Activated CD4-positive, alpha-beta T cell treated with anti-CD3 and anti-CD28 coated beads, Interleukin-2, amount 10 ng/mL, durations not matched to agents 7 days and 5 days (primary cell): ENCODE measurements at places on chromosomes 7 and 10. TPM values are rescaled to one million over a fixed set of nuclear protein-coding genes. Genes with fewer than 3 reads are reported as not detected.

Gene CRYGN
- total RNA-seq = not detected

Gene CYCS
- total RNA-seq = 96.1 TPM

Gene TMEM139
- total RNA-seq = 0.29 TPM

DNA sequence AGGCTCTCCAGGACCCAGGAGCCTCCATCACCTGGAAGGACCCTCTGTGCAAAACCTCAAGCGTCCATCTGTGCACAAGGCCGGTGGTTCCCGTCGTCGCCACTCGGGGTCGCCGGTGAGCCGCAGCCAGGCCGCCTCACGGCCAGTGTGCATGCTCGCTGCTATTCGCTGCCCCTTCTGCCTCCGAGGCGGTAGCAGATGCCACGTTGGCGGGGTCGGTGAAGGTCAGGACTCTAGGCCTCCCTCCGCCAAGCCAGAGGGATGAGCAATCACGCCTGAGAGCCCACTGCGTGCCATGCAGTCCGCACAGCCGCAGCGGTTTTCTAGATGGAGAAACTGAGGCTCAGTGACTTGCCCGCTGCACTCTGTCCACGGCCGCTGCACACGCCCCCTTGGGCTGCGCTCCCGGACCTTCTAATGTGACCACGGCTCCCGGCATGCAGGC, 5.7 kb downstream of the UPK3B start:
- peak; percentile 39 for DNase-seq

- DNase-seq = no peak
Measured at GRCh38 chr7:115680921-115681320, 349.6 kb downstream of the TFEC start.

DNA sequence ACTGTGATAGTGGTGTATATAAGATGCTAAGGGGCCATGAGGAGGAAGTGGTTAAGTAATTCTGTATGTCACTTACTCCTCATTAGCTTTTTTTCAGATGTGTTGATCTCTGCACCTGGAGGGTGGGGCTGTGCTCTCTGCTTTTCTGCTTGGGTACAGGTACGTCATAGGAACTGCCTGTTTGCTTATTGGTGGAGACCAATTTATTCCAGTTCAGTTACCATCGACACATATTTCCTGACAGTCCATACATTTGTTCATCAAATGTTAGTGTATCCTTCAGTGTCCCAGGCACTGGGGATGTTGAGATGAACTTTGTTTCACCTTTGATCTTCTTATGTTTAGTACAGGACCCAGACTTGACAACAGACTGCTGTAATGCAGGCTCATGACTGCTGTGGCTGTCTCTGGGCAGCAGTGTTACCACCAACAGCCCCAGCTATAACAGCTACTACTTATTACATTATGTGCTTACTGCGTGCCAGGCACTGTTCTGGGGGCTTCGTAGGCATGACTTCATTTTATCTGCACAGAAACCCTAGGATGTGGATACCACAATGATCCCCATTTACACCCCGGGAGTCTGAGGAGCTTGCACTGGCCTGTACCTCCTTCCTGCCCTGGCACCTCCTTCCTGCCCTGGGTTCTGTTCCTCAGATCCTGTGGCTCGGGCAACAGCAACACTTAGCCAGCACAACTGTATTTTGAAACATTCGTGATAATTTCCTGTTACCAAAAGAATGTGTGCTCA, 87.4 kb downstream of the BUB3 start:
- DNase-seq = peak; percentile 61

DNA sequence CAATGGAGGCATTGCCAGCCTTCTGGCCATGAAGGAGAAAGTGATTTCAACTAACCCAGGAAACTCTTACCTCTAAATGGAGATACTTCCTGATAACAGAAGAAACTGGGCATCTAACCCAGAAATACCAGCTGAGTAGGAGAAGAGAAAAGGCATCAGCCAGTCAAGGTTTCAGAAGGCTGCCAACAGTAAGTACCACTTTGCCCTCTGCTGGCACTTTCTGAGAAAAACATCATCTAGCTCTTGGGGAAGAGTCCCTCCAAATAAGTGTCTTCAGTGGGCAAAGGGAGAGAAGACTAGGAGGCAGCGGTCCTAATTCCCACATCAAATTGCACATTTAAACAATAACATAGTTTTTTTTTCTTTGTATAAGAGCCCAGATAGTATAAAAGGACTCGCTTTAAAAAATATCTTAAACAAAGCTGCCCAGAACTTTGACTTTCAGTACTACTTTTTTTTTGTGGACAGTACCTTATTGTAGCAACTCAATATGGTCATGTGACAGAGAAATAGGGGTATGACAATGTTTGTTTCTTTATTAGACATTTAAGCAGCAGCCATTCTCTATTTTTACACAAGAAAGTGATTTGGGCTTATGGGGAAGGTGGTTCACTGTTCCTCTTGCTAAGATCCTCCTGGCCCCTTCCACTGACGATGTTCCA, 157.3 kb downstream of the CTTNBP2 start:
- peak; percentile 18 for DNase-seq

GRCh38 chr10:84371944-84372343, 43.6 kb downstream of the CCSER2 start:
- DNase-seq = no peak

DNA sequence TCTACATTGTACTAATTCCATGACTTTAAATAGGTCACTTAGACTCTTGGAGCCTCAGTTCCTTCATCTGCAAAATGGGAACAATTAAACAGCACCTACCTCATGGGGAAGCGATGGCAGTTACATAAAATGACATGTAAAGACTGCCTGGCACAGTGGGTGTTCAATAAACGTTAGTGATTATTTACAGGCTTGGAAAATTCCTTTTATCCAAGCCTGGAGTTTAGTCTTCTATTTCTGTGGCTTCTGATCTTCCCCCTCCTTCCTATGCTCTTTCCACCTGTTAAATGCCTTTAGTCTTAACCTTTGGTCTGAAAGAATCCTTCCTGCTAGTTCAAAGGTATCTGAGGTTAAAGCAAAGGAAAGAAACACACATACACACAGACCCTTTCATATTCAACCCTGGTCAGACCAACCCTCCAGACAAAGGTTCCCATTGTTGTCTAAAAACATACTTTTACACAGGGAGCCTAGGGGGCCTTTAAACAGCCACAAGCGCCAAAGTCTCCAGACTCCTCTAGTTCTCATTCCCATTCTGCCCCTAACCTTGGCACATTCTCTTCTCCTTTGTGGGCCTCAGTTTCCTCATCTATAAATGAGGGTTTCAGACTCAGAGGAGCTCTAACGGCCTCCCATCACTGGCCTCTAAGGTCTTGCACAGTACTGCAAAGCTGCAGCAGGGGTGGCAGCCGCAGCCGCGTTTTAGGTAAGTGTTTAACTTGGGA, 21.4 kb downstream of the SORBS1 start:
- no peak for DNase-seq

- no peak for DNase-seq
Measured at GRCh38 chr7:83617858-83618257, 31.1 kb downstream of the SEMA3E start.

- DNase-seq = no peak
Measured at GRCh38 chr7:39240864-39241263, 263.2 kb downstream of the POU6F2 start.

DNA sequence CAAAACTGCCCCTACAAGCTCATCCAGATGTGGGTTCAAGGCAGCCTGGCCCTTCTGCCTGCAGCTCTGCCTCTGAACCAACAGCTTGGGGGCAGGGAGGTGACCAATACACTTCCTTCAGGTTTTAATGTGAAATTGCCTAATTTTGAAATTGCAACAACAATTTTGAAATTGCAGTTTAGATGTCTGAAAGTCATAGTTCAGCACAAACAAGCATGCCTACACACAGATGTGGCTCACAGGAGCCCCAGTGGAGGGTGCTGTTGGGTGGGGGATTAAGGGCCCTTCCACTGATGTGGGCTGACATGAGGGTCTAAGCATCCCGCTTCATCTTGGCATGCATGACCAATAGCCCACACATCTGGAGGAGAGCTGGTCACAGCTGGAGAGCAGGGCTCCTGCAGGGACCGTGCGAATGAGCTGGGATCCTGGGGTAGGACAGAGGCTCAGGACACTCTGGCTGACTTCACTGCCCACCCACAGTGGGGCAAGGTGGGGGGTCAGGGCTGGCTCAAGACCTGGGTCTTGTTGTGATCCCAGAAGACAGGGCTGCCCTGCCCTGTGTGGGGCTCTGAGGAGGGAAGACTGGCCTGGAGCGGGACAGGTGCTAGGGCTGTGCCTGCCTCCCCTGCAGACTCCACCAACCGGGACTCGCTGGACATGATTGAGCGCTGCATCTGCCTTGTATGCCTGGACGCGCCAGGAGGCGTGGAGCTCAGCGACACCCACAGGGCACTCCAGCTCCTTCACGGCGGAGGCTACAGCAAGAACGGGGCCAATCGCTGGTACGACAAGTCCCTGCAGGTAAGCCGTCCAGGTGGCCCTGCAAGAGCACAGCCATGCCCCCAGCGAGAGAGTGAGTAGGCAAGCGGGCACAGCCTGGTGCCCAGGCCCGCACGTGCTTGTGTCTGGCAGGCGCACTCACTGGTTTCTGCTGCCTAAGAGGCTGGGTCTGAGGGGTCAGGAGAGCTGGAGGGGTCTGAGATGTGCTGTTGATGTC, 32.3 kb downstream of the CHAT start:
- DNase-seq = no peak

- no peak for DNase-seq
Measured at GRCh38 chr10:95266674-95267095, 24.1 kb downstream of the PDLIM1 start.

DNA sequence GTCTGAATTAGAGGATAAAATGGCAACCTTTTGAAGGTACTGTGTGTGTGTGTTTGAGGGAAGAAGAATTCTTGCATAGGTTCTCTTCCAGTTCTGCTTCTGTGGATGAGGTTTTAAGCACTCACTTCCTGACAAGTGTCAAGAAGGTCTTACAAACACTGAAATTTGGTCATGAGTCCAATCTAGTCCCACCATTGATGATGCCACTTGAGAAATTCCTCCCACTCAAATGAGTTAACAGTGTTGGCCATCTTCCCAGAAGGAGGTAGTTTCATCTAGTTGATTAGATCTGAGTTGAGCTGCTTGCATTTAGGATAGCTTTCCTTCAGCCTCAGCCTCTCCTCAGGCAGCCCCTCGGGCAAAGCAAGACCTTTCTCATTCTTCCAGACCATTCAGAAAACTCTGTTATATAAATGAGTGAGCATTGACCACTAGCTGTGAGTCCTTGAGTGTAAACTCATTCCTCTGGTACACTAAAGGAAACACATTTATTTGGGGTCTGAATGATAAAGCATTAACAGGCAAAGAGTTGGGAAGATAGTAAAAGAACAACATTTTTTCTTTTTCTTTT, 189.5 kb downstream of the TRIL start:
- no peak for DNase-seq

GRCh38 chr10:124381011-124381611, 37.6 kb downstream of the OAT start:
- DNase-seq = no peak
